ENCODE measurements at places on chromosomes 7 and 10.

- no peak for DNase-seq
Measured at GRCh38 chr10:80283536-80284199, 5.8 kb downstream of the MAT1A start.

GRCh38 chr7:132576721-132577085, 433 bp upstream of the PLXNA4 start:
- DNase-seq = no peak

- no peak for DNase-seq
Measured at GRCh38 chr7:15236952-15237351, 324.9 kb downstream of the AGMO start.

- DNase-seq = no peak
Measured at GRCh38 chr7:69776611-69777010, 178.3 kb downstream of the AUTS2 start.

DNA sequence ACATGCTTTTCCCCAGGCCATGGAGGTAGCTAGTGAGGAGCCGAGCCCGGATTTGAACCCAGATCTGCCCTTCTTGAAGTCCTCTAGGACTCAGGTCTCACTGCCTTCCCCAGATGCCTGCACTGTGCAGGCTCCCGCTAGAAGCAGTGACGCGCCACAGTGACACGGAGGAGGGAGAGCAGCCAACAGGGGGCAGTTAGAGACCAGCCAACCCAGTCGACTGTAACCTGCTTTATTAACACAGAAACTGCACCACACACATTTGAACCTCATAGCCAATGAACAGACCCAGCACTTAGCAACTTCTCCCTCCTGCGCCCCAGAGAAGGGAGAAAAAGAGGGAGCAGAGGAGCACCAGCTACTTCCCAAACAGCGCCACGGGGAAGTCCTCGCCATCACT, 27.4 kb downstream of the PILRA start:
- DNase-seq = no peak

GRCh38 chr7:7867846-7868571, 100.6 kb upstream of the GLCCI1 start:
- DNase-seq = no peak

- DNase-seq = no peak
Measured at GRCh38 chr10:528173-529165, 161.0 kb downstream of the DIP2C start.

- DNase-seq = no peak
Measured at GRCh38 chr10:80051993-80052392, 26.5 kb upstream of the TMEM254 start.

DNA sequence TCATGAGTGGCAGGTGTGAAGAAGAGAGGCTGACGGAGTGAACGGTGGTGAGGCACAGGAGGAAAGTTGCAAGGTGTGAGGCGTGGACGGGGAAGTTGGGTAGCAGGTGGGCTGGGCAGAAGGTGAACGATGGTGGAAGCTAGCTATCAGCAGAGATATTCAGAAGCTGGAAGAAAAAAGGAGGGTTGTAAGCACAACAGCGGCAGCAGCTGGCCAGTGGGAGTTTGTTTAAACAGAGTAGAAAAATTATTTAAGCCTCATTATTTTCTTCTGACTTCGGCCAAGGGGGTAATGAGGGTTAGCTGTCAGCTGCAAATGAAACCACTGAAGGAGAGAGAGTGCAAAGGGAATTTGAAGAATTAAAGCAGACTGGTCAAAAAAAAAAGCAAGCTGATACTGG, 62.1 kb upstream of the PRKAR2B start:
- no peak for DNase-seq

DNA sequence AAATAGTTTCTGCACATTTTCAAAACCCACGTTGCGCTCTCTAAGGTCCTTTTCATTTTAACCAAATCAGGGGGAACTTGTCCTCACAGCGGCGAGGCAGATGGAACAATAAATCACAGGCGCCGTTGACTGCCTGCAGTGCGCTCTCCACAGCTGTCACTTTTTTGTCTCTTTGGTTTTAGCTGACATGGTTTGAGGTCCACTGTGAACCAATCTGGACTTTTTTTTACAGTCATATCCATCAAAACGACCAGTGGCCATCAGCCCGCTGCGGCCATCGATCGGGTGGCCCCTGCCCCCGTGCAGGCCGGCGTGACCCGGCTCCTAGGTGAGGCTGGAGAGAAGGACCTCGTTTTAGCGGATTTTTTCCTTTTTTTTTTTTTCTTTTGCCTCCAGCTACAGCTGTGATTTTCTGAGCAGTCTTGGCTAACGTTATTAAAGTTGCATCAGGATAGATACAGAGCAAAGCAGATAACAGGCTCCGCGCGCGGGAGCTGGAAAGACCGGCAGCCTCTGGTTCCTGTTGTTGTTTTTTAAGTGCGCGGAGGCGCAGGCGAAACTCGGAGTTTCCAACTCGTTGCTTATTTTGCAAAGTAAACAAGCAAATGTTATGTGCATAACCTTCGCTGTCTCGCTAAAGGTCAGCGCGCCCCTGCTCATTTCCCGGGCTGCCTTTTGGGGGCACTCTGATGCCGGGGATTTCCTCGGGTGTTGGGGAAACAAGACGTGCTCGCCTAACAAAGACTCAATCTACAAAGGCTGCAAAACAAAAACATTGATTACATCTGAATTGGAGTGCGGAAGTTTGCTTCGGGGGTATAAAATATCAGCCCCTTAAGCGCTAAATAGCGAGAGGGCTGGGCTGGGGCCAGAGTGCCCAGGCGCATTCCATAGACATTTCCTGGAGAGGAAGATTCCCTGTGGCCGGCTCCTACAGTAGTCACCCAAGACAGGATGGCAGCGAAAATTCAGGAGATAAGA, 414.8 kb upstream of the MKI67 start:
- DNase-seq = no peak

DNA sequence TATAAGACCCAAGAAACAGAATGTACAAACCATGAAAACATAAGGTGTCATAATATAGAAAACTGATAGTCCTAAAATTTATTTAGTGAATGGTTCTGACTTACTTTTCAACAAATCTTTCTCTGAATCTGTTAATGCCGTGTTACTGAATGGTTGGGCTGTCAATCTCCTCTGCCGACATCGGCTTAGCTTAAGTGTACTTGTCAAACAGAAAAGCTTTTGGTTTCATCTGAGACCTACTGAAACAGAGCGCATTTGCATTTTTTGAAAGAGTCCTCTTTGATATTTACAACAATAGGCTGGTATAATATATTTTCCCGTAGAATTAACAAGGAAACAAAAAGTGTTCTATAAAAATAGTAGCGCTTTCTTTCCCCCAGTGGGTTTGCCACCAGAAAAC, 120.9 kb upstream of the ZNF804B start:
- no peak for DNase-seq

- no peak for DNase-seq
Measured at GRCh38 chr10:93904901-93905300, 11.1 kb downstream of the SLC35G1 start.

GRCh38 chr10:69123306-69123746, 652 bp upstream of the VPS26A start:
- no peak for DNase-seq

DNA sequence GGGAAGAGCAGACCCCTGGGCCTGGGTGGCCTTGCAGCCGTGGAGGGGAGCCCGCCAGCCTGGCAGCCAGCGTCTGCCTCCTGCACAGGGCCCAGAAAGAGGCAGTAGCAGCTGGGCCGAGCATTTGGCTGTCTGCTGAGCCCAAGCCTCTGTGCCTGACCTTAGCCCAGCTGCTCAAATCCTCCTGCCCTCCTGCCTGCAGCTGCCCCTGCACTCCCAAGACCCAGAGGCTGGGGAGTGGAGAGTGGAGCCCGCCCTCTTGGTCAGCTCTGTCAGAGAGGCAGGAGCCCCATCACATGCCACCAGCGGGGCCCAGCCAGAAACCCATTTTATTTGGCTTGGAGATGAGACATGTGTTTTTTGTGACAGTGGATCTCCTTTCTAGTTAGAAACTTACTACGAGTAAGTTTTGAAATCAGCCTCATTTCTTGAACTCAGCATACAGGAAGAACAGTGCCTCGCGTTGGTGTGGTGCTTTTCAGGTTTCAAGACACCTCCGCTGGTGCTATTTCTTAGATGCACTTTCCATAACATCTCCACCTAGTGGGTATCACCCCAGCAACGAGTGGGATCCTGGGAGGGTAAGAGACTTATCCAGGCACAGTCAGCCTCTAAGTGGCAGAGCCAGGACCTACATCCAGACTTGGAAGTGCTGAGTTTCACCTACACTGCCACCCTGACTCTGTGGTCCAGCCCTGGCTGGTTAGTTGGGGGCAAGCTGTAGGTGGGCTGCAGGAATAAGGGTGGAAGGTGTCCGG, 477.1 kb downstream of the RPS24 start:
- DNase-seq = no peak

DNA sequence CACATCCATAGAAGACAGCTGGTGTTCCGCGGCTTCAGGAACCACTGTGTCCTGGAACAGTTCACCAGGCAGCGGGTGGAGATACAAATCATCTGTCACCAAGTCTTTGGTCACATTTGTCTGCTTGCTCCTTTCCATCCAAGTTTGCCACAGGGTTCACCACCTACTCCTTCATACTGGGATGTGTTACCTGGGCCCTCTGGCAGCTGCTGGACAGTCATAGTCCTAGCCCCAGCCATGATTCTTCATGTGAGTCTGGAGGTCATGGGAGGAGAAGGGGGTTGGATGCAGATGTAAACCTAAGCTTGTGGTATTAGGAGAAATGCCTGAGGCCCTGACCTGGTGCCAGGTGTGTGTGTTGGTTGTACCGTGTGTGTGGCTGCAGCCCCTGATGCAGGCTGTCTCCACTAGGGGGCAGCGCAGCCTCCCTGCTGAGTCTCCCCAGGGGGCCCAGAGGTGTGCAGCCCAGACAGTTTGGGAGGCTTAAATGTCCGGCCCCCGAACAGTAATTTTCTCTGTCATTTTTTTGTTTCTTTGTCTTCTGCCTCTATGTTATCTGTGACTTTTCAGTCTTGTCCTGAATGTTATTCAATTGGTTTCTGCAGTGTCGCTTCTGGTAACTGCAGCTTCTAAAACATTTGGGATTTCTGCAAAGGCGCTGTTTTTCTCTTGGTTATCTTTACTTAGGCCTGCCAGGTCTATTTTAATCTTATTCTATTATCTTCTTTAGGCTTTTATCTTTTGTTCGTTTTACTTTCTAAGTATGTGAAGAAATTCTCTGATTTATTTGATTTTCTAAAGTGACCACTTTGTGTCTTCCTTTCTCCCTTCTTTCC, 14.8 kb downstream of the NPS start:
- DNase-seq = no peak

DNA sequence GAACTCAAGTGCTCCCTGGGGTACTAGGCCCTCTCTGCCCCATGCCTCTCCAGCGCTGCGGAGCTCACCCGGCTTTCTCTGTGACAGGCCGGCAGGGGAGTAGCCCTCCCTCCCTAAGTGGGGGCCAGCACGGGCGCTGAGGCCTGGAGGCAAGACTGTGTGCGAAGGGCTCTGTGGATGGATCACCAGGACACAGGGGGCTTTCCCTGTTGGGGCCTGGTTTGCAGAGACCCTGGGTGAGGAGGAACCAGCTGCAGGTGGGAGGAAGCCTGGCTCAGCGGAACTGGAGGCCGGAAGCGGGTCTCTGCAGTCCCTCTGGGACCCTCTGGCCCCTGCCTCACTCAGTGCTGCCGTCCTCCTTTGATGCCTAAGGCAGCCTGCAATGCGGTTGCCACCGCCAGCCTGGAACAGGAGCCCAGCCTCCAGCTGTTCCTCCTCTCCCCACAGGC, 106.0 kb downstream of the CYTH3 start:
- DNase-seq = no peak

Data from GOT3 (cell line).